ENCODE measurements at places on chromosomes 2 and 18.

GRCh38 chr2:186065491-186065890 is 326.9 kb downstream of the FSIP2 start:
- no peak for DNase-seq

DNA sequence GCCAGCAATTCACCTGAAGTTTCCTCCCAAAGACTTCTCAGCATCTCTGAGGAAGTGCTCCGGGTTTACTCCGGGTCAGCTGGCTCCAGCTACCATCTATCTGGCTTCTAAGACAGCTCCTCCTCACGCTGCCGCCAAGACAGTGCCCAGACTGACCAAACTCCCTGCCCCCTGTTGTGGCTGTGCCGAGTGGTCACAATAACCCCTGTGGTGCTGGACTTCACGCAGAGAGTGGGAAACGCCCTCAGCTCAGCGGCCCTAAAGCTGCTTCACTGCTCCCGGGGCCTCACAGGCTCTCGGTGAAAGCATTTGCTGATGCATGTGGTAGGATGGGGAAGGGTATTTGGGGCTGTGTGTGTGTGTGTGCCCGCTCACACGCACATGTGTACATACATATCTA is 154.8 kb upstream of the ZNF236 start:
- no peak for DNase-seq

DNA sequence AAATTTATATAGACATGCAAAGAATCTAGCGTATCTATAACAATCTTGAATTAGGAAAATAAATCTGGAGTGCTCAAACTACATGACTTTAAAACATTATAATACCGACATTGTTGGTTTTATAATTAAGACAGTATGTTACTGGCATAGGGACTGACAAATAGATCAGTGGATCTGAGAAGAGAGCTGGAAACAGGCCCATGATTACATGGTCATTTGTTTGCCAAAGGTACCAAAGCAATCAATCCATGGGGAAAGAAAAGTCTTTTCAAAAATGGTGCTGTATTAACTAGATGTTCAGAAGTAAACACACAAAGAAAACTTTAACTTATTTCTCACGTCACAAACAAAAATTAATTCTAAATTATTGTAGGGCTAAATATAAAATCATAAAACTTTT is 124.2 kb downstream of the BCL2L11 start:
- no peak for DNase-seq

DNA sequence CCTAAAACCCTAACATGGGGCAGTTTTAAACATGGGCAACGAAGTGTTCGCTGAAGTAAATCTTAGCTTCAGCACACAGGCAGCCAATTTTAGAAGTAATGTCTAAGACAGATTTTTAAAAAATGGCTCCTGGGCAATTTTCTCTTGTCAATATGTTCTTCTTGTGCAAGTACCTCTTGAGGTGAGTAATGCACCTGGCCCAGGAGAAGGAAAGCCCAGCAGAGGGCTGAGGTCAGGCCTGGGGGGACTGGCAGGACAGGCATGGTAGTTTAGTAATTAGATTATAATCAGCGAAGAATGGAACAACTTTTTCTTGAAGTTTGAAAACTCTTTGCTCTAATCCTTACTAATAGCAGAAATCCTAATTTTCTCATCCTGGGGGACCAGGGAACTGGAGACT is 77.6 kb downstream of the SPRED2 start:
- no peak for DNase-seq

DNA sequence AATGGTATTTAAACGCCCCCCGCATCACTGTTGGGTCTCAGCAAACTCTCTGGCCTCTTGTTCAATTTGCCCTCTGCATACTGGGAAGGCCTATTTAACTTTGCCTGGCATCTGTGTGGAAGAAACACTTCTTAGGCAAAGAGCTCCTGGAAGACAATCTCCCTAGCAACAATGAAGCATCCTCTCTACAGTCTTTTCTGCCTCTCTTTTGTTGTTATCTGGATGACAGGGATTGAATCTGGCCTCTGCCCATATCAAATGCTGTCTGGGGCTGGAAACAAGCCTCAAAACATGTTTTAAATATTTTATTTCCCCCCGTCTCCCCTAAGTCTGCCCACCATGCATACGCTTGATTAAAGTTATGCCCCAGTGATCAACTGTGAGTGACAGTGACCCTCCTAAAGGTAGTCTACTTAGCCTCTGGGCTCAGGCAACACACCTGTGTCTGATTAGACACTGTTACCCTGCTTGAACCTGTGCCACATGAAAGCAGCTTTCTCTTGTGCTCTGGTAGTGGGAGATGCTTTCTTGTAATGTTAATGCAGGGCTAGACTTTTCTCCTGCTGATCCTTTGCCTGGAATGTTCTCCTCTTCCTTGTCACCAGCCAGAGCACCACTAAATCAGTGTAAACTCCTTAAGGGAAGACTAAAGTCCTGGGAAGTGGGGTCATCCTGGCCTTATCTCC is 34.9 kb downstream of the CDC42EP3 start:
- DNase-seq: no peak

GRCh38 chr2:135925571-135925970 is 49.3 kb upstream of the MCM6 start:
- no peak for DNase-seq

DNA sequence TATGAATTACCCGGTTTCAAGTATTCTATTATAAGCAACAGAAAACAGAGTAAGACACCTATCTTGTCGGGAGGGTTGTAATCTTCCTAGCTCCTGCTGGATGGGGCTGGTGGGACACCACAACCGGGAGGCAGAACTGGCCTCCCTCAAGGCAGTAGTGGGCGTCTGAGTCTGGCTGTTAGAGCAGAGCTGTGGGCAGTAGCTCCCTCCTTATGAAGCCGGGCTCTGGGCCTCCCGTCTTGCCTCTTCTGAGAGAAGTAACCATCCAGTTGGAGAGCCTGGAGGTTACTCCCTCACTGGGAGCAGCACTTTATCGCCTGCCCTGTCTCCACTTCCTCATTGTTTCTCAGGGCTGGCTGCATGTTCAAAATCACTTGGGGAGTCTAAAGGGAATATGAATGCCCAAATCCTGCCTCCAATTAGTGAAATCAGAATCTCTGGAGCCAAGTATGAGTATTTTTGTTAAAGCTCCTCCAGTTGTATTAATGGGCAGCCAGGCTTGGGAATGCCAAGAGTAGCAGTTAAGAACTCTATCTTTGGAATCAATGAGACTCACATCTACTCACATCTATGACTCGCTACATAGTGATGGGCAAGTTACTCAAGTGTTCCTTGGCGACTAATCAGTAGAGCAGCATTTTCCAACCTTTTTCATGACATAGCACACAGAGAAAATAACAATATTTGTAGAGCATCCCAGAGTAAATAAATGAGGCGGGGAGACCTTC is 27.3 kb upstream of the NRP2 start:
- no peak for DNase-seq

- no peak for DNase-seq
Observed at GRCh38 chr2:105769504-105769903, 24.8 kb downstream of the NCK2 start.

- no peak for DNase-seq
Observed at GRCh38 chr18:28820353-28820752, 643.4 kb upstream of the CDH2 start.

GRCh38 chr2:161425728-161426454 is 9.8 kb downstream of the TBR1 start:
- no peak for DNase-seq

- DNase-seq: no peak
Observed at GRCh38 chr18:53701697-53702096, 522.8 kb downstream of the MBD2 start.

DNA sequence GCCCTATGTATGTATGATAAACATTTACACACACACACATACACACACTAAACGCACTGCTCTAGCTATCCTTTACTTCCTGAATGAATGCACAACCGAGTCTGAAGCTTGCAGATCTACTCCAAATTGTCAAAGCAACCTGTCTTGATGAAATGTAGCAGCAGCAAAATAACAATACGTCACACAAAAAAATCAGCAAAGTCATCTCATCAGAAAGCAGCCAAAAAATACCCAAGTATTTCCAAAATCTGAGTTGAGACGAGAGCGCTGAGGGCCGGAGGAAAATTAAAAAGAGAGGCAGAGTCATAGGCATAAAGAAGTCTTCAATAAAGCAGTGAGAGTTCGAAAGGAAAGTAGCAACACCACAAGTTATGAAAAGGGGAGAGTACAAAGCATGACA is 67.7 kb downstream of the ZNF521 start:
- no peak for DNase-seq

DNA sequence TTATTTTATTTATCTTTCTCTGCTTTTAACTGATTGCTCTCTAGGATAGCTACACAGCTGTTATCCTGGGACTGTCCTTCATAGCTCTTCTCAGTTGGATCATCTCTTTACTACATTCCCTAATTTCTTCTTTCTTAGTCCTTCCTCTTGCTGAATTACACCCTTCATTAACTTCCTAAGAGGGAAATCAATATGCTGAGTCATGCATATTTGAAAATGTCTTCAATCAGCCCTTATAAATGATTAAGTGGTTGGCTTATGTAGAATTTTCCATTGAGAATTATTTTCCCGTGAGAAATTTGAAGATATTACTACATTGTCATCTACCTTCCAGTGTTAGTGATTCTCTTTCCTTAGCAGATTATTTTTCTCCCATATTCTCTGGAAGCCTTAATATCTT is 214.2 kb downstream of the SOCS6 start:
- DNase-seq: no peak

DNA sequence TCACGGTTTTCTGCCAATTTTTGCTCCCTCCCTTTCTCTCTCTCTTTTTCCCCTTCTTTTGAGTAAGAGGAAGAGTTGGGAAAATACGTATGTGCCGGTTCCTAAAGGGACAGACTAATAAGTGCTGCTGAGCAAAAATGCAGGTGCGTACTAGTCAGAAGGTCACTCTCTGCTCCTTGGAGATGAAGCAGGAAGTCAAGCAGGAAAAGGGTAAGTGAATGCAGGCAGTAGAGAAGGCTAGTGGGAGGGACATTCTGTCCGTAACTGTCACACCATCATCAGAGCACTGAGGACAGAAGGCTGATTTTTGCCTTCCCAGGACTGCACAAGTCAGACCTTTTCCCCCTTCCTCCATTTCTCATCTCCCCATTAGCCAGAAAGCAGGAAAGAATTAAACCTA is 105.7 kb downstream of the CDH2 start:
- DNase-seq: no peak

DNA sequence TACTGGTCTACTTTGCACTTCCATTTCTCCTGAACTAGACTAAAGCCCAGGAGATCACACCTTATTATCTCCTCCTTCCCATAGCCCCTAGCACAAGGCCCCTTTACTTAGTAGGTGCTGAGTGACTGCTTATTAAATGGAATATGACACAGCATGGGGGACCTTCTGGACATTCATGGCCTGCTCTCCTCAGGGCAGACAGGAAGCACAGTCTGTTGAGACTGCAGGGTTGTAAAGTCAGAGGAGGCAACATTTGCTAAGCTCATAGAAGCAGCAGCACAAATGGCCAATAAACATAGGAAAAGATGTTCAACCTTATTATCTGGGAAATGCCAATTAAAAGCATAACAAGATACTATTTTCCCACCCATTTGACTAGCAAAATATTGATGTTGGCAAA is 75.3 kb downstream of the DNMT3A start:
- no peak for DNase-seq

GRCh38 chr2:182597570-182598295 is 118.3 kb upstream of the DNAJC10 start:
- no peak for DNase-seq

DNA sequence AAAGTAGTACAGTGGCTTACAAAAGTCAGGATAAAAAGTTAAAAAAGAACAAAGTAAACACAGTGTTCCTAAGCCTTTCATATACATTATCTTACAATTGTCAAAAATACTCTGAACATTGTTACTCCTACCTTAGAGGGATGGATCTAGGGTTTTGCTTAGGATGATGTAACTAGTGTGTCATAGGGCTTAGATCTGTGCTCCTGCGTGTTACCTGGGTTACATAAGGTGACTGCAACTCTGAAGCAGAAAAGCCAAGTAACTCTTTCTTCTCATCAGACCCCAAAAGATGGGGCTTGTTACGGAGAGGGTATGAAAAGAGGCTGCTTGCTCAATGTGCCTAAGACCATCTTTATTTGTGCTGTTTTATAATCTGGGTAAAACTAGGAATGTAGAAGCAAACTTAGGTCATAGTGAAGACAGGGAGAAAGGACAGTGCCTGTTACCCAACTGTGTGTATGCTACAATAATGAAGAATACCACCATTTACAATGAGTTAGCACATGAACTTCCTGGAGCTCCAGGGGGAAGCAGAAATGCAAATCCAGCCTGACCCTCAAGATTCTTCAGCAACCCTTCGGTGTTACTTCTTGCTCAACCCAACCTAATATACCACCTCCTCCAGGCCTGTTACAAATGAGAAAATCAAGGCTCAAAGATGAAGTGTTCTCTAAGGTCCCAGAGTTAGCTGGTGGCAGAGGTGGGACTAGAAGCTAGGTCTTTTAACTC is 42.0 kb upstream of the STK17B start:
- no peak for DNase-seq

GRCh38 chr2:156896294-156896693 is 361.2 kb upstream of the GALNT5 start:
- DNase-seq: no peak

- no peak for DNase-seq
Observed at GRCh38 chr18:63152791-63153190, 166.8 kb downstream of the BCL2 start.

- no peak for DNase-seq
Observed at GRCh38 chr2:120265006-120265405, 12.4 kb downstream of the RALB start.

DNA sequence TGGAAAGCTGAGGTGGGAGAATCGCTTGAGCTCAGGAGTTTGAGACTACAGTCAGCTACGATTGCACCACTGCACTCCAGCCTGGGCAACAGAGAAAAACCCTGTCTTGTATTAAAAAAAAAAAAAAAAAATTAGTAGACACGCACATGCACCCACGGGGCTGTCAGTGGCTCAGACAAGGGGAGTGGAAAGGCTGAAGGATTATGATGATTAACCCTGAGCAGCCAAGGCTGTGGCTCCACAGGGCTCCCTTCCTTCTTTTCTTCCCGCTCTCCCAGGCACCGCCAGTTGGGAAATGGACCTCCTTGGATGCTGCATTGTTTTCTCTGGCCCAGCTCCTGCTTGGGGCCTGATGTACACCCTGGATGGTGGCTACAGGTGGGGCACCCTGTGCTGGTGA is 49.0 kb upstream of the RAB6C start:
- DNase-seq: no peak

DNA sequence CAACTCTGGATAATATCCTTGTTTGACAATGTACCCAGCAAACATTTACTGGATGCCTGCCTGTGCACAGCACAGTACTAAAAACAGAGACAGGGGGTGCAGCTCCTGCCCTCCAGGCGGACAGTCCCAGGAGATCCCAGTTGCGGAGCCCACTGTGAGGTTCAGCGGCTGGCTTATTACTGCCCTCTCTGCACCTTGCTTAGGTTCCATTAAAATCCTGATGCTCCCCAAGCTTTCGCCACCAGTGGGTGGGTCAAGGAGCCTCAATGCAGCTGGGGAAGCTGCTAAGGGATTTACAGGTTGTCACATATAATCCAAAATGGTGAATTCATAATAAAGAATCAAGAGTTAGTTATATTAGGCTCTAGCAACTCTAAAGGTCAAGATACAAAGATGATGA is 38.3 kb downstream of the CRACDL start:
- DNase-seq: no peak

- DNase-seq: no peak
Observed at GRCh38 chr18:56516789-56517188, 121.6 kb downstream of the TXNL1 start.

Measured in stimulated activated CD8-positive, alpha-beta memory T cell treated with anti-CD3 and anti-CD28 coated beads, Interleukin-4, amount 100 ng/mL, for 1 hour (primary cell).